Urinary bladder (tissue), 4 donors: ENCODE measurements at places on chromosomes 2 and 18. TPM values are rescaled to one million over a fixed set of nuclear protein-coding genes. Genes with fewer than 3 reads are reported as not detected.

The ACMSD gene
- not detected for total RNA-seq

The VSNL1 gene
- 1.7 TPM for total RNA-seq

The ABHD1 gene
- total RNA-seq = not detected

The KHK gene
- total RNA-seq = 1.7 TPM

GRCh38 chr2:133839677-133840076, 271.4 kb upstream of the NCKAP5 start:
- DNase-seq = no peak

GRCh38 chr2:36357847-36358659, 2.5 kb downstream of the CRIM1 start:
- DNase-seq = no peak
